ENCODE measurements at places on chromosomes 13 and 19.

DNA sequence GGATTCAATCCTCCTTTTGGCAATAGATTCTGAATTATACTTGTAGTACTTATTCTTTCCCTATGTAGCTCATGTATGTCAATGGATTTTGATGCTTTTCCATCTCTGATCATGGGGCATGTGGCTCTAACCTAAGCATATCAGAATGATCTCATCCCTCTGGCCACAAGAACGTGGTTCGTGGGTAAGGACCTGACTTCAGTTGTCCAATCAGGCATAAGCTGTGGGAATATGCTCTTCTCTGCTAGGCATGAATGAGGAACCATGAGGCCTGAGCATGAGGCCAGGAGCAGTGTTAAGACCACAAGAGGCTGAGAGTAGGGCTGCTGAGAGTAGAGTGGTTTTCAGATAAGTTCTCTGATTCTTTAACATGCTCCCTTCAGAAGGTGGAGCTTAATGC, 292.4 kb upstream of the TSHZ3 start:
- DNase-seq: no peak

- peak; percentile 53 for DNase-seq
These were observed 67.6 kb upstream of the TDRD3 start for GRCh38 chr13:60329221-60329923.

DNA sequence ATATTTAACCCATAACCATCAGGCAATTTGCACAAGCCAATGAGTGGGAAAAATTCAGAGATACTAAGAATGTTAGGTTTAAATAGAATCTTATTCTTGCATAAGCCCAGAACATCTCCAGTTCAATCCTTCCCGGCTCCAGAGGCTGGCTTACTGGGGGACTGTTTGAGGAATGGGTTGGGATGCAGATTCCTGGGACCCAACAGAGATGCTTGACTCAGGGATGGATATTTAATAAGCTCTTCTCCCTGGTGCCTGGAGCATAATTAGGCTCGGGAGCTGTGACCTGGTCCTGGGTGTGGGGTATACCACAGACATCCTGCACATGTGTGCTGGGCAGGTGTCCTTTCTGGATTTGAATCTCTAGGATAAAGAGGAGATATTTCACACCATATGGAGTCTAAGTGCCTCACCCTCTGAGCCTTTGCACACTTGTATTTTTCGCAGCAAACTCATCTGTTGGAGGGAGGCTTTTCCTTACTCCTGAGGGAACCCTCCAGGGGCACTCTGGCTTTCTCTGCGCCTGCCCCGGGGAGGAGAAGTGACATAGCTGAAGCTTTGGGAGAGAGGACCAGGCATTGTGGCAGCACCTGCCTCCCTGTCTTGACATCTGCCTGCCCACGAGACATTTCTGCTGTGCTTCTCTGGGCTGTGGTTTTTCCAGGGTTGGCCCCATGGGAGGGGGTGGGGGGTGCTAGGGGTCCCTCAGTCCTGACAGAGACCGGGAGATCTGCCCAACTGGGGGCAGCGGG, 36.1 kb upstream of the ANKRD10 start:
- no peak for DNase-seq

DNA sequence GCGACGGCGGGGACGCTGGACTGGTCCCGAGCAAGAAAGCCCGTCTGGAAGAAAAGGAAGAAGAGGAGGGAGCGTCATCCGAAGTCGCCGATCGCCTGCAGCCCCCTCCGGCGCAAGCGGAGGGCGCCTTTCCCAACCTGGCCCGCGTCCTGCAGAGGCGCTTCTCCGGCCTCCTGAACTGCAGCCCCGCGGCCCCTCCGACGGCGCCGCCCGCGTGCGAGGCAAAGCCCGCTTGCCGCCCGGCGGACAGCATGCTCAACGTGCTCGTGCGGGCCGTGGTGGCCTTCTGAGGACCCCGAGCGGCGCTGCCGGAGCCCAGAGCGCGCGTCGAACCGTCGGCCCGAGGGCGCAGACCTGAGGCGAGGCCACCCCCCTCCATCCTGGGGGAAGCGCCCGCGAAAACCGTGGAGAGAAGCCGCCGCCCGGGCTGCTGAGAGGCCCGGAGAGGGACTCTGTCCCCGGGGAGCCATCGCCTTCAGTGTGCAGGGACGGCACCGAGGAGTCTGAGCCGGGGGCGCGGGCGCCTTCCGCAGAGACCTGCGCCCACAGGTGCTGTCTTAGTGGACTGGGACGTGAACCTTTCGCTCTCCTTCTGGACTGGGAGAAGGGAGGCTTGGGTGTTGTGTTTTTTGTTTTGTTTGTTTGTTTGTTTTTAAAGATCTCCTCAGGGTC, 3.5 kb downstream of the IER2 start:
- no peak for DNase-seq

- no peak for DNase-seq
These were observed 138.3 kb upstream of the NBEA start for GRCh38 chr13:34803756-34804155.

- no peak for DNase-seq
These were observed 33.5 kb upstream of the FLT1 start for GRCh38 chr13:28528388-28528787.

DNA sequence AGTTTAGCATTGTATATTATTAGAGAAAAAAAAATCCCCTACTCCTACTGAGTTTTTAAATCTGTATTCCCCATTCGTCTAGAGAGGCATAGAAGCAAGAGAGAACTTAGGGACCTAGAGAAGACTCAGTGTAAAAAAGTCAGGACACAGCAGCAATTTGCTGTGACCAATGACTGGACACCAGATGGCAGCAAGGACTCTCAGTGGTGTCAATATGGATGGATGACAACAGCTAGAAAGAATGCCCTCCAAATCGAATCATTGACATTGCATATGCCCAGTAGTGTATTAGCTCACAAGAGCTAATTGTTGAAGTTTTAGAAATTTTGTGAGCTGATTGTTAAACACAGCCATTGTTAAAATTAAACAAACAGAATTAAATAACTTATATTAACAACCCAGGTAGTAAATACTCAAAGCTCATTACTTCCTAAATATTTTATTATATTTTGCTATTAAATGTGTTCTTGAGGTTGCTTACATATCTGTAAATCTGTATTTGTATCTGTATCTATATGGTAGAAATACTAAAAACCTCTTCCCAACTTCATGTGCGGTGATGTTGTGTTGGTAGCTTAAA, 43.9 kb downstream of the SIAH3 start:
- DNase-seq: peak; percentile 59

GRCh38 chr19:48926909-48927308, 6.6 kb upstream of the DHDH start:
- no peak for DNase-seq

DNA sequence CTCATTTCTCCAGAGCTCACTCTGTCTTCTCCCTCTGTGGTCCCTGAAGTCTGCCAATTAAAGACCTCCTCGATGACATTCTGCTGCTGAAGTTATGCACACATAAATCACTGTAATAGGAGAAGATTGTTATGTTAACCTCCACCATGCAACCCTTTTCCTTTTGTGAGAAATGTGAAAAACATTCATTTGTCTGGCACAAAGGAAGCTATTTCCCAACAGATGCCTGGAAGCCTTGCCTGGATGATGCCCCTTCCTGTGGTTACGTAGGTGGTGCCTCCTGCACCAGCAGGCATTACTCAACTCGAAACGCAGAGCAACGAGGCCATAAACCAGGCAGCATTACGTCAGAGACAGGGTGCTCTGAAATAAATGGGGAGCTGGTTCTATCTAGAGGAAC, 327.4 kb upstream of the ZNF507 start:
- DNase-seq: no peak

DNA sequence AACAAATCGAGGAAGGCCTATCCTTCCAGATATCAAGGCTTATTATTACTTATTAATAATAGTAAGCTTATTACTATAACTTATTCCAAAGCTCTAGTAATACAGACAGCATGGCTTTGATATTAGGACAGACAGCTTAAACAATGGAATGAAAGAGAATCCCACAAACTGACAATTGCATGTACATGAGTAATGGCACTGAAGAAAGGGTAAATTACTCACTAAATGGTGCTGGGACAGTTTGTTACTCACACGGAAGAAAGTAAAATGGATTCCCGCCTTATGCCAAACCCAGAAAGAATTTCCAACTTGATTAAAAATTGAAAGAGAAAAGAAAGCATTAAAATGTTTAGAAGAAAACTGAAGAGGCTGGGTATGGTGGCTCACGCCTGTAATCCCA, 60.3 kb downstream of the MIPEP start:
- no peak for DNase-seq

- peak; percentile 49 for DNase-seq
These were observed 47.4 kb upstream of the RCBTB2 start for GRCh38 chr13:48580185-48580803.

DNA sequence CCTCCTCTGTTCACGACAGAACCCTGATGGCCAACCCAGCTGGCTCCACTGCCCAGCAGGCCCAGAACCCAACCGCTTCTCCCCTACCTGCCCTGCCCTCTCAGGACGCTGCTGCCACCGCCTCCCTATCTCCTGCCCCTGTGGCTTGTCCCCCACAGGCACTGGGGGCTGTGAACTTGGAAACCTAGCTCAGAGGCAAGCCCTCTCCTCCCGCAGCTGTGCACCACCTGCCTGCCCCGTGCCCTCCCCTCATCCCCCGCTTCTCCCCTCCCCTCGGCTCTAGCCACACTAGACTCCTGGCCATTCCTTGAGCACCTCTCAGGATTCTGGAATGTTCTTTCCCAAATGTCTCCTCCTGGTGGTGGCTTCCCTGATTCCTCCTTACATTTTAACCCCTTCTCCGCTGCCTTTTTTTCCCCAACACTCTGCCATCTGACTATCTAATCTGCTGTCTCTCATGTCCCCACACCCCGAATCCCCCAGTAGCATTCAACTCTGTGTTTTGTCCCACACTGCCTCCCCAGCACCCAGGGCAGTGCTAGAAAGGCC, 6.7 kb downstream of the NANOS3 start:
- no peak for DNase-seq

GRCh38 chr13:19817510-19818158, 34.9 kb upstream of the PSPC1 start:
- no peak for DNase-seq

DNA sequence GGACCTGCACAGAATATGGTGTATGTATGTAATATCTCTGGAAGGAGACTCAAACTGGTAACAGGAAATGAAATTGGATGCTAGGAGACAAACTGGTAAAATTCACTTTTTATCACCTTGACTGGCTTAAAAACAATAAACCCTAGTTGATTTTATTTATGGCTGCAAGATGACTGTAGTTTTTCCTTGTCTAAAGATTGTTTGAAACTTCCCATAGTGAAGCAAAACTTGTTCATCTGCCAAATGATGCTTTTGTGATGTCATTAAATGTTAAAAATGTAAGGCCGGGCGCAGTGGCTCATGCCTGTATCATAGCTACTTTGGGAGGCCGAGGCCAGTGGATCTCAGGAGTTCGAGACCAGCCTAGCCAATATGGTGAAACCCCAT, 2.5 kb upstream of the ECH1 start:
- DNase-seq: no peak

- no peak for DNase-seq
These were observed 64.4 kb upstream of the ZNF43 start for GRCh38 chr19:21900401-21900800.

DNA sequence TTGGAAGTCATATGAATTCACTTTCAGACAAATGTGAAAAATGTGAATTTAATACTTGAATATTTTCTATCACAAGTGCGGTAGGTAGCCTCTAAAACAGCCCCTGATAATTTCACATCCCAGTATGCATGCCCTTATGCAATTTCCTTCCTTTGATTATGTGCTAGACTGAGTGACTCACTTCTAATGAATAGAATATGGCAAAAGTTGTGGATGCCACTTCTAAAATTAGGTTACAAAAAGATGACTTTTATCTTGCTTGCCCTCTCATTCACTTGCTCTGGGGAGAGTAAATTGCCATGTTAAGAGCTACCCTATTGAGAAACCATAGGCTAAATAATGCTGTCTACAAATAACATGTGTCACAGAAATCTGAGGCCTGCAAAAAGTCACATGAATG, 402.5 kb upstream of the PCDH9 start:
- no peak for DNase-seq

GRCh38 chr13:40993987-40994386, 25.1 kb downstream of the ELF1 start:
- DNase-seq: no peak

GRCh38 chr13:53447456-53447855, 418.8 kb downstream of the OLFM4 start:
- no peak for DNase-seq

- DNase-seq: no peak
These were observed 759.9 kb downstream of the GPC5 start for GRCh38 chr13:92158346-92158745.

- no peak for DNase-seq
These were observed 5.4 kb downstream of the PCDH20 start for GRCh38 chr13:61410266-61410665.

DNA sequence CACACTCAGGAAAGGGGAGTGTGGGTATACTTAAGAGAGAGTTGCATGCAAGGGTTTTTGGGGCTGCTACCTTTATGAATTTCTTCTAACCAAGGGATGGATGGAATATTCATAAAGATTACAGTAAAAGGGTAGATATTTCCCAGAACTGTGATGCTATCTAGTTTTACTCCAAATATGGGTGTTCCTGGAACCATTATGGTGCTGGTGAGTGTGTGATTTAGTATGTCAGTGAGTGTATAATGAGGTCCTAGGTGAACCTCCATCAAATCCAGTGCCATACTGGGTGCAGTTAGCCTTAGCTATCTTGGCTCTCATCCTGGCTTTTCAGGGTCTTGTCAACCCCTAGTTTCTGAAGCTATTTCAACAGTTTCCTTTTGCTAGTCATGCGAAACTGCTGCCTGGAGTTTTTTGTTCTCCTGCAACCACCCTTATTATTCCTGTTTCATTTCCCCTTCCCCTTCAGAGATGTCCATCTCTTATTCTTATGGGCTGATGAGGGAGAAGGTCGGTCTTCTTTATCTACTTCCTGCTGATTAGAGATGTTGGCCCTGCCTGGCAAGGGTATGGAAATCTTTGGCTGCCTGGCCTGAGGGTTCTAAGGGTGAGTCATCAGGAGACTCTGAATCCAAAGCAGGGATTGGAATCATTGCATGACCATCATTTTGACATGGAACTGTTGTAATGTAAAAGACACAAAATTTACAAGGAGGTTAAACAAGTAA, 202.3 kb downstream of the NBEA start:
- no peak for DNase-seq

DNA sequence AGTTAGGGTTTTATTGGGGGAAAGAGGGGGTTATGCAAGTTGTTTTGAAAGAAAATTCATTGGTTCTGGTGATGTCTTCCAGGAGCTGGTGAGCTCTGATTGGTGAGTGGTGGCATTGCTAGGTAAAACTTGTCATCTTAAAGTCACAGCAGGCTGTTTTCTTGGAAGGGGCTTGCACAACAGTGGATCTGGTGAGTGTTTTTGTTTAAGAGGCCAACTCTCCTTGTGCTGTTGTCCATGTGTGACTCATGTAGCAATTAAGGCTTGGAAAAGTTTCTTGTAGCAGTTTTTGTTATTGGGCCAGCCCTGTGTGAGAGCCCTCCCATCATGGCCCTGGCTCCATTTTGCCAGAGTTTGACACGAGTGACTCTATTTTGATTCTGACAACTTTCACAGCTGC, 109.4 kb downstream of the RFC3 start:
- no peak for DNase-seq

DNA sequence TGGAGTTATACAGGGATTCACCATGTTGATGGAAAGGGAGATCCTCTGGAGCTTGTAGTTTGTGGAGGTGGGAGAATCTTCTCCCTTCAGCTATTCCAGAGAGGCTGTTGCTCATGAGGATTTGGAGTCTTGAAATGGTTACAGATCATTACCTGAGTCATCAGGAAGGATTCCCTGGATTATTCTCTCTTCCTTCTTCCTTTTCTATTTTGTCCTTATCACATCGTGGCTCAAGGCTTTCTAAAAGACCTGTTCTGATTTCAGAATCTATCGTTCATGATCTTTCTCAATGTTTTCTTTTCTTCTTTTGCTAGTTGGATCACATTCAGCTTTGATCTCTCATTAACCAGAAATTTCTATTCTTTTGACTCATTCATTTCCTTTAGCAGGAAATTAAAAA, 196.0 kb downstream of the KLF5 start:
- peak; percentile 7 for DNase-seq

Data from HEK293T (cell line).